ENCODE measurements at places on chromosomes 4 and X.

GRCh38 chrX:12488771-12489170, 302.4 kb upstream of the PRPS2 start:
- no peak for DNase-seq

DNA sequence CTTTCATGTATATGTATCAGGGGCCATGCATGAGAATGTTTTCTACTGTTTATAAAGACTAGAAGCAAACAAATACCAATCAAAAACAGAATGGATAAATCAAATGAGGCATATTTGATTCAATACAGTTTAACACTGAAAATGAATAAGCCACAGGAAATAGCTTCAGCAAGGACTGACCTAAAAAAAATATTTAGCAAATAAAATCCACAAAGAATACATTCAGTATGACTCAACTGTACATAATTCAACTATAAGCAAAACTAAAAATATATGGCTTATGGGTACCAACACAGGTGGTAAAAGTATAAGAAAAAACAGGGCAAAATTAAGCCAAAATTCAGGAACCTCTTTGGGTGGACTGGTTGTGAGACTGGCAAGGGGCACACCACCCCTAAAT, 112.9 kb downstream of the KCNIP4 start:
- DNase-seq: no peak

GRCh38 chr4:99763635-99764101, 53.0 kb upstream of the DAPP1 start:
- no peak for DNase-seq

- DNase-seq: no peak
These were observed 226.0 kb upstream of the PPP1R2C start for GRCh38 chrX:43003939-43004338.

DNA sequence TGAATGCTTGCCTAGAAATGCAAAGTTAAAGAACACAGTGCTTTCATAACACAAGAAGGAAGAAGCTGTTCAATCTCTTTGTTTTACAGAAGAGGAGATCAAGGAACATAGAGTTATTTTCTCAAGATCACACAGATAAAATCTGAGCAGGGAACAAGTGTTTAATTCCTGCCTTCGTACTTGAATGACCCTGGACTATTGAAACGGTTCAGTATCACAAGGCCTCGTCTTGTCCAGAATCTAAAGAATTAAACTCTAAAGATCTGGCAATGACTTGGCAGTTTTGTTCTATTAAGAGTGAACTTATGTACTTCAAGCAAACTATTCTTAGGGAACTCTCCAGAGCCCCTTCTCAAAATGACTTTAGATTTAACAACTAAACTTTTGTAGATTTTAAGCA, 97.7 kb downstream of the ANXA5 start:
- no peak for DNase-seq

DNA sequence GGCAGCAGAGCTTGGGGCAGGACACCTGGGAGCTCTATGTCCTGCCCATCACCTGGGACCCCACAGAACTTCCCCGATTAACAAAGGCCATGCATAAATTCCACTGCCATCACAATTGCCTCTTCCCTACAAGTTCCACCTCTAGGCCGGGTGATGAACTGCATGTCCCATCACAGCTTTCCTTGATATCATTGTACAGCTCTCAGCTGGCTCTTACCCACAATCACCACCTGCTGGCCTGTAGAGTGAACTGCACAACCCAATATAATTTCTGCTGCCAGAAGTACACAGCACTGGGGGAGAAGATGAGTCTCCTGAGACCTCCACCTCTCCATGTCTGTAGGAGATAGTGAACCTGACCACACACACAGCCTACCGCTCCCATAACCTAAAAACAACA, 285.0 kb upstream of the AADAT start:
- DNase-seq: no peak

- DNase-seq: no peak
These were observed 122.1 kb downstream of the REELD1 start for GRCh38 chr4:146336410-146336807.

DNA sequence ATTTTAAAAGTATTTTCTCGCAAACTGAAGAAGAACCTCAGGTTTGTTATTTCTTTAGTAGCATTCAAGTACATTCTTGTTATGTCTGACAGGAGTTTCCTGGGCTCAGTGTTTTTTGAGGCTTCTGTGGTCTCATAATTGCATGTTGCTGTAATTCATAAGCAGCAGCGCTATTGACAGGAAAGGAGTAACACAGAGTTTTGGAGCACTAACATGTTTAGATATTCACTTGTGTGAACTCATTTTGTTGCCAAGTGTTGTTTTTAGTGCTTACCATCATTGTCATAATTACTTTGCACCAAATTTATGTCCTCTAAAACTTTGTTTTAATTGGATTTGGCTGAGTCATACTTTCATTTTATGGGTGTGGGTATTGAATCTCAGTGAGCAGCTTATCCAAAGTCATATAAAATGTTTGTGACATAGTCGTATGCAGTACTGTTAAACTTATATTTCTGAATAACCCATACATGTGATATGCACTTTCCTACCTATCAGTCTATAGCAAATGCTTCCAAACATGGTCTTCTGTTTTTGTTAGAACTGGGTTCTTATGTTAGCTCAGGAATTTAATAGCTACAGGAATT, 358.7 kb upstream of the CTSO start:
- peak; percentile 1 for DNase-seq

DNA sequence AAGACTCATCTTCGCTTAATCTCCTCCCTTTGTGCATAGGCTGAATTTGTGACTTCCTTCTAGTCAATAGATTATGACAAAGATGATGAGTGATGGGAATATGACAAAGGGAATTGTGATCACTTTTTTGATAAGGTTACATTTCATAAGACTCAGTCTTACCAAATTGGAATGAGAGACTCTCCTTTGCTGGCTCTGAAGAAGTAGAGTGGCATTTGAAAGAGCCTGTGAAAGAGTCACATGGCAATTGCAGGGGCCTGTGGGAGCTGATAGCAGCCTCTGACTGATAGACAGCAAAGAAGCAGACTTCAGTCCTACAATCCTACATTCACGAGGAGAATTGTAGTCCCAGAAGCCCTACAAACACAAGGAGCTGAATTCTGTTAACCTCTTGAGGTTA, 44.9 kb upstream of the ADAMTS3 start:
- no peak for DNase-seq

GRCh38 chr4:20832826-20833225, 132.6 kb downstream of the PACRGL start:
- no peak for DNase-seq

- no peak for DNase-seq
These were observed 37.0 kb downstream of the HAND2 start for GRCh38 chr4:173493041-173493440.

DNA sequence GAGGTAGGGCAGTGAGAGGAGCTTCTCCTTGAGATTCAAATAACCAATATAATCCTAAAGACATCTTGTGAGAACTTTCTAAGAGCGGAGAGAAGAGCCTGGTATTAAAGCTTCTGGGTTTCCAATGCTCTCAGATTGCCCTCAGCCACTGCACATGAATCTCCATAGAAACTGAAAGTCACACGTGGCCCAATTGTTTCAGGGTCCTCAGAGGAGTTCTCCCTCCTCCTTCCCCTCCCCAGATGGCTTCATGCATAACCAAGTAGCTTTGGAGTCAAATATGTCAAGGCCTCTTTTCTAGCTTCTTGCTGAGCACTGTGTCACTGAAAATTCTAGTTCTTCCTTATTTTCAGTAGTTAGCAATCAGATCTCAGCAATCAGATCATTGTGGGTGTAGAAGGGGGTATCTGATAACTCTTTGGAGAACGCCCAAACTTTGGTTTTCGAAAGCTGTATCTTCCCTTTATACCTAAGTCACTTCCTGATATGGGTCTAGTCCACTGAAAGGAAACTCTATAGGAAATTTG, 2.2 kb downstream of the BTK start:
- no peak for DNase-seq

- DNase-seq: no peak
These were observed 172.7 kb upstream of the IL15 start for GRCh38 chr4:141463678-141464077.

GRCh38 chr4:150173432-150173861, 95.2 kb downstream of the DCLK2 start:
- no peak for DNase-seq

DNA sequence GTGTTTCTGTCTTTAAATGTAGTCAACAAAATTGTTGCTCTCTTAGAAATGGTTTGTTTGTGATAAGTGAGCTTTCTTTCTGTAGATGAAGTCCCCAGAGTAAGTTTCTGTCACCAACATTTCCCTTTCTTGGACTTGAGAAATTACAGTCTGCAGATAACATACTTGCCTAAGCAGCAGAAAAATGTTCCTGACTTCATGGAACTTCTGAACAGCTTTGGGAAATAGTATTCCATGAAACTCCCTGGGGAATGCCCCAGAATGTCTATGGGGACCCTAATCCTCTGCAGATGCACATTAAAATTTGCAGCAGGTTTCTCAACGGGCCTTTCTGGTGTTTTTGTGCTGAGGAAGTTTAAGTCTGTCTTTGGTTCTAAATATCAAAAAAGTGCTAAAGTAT, 38.6 kb upstream of the NEIL3 start:
- no peak for DNase-seq

DNA sequence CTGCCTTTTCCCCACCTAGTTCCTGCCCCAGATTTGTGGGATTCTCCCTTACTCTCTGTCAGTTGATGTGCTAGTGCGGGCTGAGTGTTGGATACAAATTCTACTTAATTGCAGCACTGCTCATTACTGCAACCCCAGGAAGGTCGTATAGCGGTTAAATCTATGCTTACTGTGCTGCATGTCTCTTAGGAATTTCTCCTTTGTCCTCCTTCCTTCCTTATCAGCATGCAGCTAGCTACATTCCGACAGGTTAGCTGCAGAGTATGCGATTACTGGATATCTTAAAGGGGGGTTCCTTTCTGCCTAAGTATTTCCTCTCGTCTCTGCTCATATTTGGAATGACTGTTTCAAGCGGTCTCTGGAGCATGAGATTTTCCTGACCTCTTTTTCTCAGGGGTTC, 662.8 kb downstream of the TLL1 start:
- no peak for DNase-seq

- no peak for DNase-seq
These were observed 54.2 kb downstream of the SPATA18 start for GRCh38 chr4:52105276-52105675.

DNA sequence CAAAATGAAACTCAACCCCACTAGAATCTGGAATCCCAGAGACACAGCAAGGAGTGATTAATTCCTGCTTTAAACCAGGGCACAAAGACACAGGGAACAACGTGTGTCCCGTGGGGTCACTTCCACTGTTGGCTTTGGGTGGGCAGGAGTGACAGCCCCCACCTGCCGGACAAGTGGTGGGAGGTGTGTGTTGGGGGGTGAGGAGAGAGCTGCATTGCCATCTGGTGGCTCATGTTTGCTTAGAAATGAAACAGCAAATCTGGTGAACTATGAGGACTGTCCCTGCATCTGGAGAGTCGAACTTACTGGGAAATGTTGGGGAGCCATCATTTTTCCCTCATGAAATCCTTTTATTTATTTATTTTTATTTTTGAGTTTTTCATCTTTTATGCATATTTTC, 75.9 kb upstream of the AFAP1 start:
- DNase-seq: no peak

GRCh38 chrX:14504960-14505538, 24.3 kb upstream of the GLRA2 start:
- no peak for DNase-seq

DNA sequence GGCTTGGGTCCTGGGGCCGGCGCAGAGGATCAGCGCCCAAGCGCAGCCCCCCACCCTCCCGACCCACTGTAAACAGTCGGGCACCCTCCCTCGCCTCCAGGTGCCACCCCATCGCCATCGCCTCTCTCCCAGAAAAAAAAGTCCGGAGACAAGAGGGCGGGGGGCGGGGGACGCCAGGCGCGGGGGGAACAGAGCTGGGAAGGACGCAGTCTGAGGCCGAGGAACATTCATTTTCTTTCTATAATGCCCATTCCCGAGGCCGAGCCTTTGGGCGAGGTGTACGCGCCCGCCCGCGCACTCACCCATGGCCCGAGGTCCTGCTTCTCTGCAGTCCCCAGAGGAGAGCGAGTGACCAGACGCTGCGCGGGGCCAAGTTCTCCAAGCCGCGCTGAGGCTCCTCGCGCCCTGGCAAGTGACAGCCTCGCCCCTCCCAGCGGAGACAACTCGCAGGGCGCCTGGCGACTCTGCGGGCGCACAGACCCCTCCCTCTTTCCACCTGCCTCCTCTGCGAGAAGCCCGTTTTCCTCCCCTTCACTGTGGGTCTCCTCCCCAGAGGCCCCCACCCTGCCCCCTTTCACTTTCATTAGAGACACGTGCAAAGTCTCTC, 63.5 kb upstream of the WDR17 start:
- peak; percentile 3 for DNase-seq

GRCh38 chrX:23959781-23960180, 52.0 kb downstream of the CXorf58 start:
- no peak for DNase-seq

GRCh38 chr4:94934201-94934600, 176.4 kb downstream of the BMPR1B start:
- DNase-seq: no peak

GRCh38 chrX:106436691-106437090, 175.1 kb upstream of the RADX start:
- no peak for DNase-seq

- DNase-seq: no peak
These were observed 59.3 kb downstream of the JADE1 start for GRCh38 chr4:128868758-128869157.

- no peak for DNase-seq
These were observed 26.0 kb downstream of the KIT start for GRCh38 chr4:54683616-54684346.

- DNase-seq: no peak
These were observed 52.1 kb downstream of the RAB40A start for GRCh38 chrX:103467156-103467555.

DNA sequence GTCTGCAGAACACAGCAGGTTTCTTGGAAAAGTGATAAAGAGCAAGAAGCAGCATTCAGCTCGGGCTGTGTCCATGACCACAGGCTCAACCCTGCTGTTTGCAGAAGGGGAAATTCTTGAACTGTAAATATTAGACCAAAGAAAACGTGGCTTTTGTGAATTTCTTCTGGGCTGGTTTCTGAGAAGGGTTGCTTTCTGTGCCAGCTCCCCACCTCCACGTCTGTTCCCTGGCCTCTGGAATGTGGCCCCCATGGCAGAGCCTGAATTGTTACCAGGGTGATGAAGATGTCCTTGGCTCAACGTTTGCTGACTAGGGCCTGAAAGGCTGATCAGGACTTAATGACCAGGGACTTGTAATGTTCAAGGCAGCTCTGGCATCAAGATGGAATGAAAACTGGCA, 116.0 kb downstream of the CPEB2 start:
- no peak for DNase-seq

DNA sequence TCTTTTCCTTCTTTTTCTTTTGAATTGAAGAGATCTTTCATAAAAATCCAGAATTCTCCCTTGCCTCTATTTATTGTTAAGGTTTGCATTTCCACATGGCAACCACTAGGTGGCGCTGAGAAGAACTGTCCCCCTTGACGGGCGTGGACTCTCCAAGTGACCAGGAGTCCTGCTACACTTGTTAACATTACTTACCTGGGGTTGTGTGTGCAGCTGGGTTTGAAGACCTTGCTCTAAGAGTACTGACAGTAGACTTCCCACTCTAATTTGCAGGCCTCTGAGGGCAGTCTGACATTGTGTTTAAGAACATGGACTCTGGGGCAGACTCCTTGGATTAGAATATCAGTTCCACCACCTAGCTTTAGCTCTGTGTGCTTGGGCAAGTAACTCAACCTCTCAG, 52.8 kb downstream of the GPRIN3 start:
- no peak for DNase-seq

Measured in T-helper 2 cell (primary cell).